ENCODE measurements at places on chromosomes 3 and 15.

- no peak for DNase-seq
Observed at GRCh38 chr15:98802187-98802586, 153.8 kb downstream of the IGF1R start.

GRCh38 chr3:148654433-148654832, 43.3 kb upstream of the AGTR1 start:
- no peak for DNase-seq

DNA sequence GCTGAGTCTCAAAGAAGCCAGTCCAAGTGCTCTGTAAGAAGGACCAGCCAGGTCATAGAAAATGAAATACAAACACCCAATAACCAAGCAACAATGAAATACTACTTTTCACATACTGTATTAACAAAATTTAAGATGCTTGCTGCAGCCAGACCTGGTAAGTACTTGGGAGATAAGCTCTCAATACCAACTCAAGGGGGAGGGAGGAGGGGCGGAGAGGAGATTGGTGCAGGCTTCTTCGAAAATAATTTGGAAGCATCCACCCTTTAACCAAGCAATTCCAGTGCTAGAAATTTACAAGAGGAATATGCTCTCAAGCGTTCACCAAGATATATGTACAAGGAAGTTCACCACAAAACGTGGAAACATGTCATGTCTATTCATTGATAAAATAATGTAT, 7.6 kb upstream of the LRRC2 start:
- DNase-seq = no peak

- DNase-seq = no peak
Observed at GRCh38 chr15:31340047-31340446, 13.4 kb downstream of the KLF13 start.

- DNase-seq = peak; percentile 55
Observed at GRCh38 chr3:151864423-151865101, 8.9 kb upstream of the SUCNR1 start.

DNA sequence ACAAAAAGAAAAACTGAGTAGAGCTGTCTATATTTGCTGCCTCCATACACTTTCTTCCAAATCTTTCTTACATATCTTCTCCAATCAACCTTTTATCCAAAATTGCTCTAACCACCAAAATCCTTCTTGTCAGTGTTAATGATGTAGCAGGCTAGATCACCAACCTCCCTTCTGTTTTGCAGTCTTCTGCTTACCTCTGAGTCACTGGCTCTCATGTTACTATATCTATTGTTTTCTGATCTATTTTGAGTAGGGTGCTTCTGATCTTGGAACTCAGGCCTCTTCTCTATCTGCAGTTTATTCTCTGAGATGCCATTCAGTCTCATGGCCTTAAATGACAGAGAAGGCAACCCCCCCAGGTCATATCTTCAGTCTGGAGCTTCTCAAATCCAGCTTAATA, 26.3 kb upstream of the AADAC start:
- DNase-seq = no peak

- DNase-seq = no peak
Observed at GRCh38 chr3:123638936-123639689, 54.3 kb upstream of the HACD2 start.

DNA sequence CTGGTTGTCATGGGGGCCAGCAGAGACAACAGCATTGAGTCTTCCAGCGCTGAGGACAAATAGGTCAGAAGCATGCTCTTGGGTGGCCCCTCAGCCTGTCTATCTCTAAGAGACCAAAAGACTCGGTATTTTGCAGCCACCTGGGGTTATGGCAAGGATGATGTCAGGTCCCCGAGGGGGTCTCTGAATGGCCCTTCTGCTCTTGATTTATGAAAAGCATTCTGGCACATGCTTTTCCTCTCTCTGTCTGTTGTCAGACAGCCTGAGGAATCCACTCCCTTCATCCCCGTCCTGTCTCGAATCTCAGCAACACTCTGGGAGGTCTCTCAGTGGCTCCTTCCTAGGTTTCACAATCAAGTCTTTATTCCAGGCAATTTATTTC, 156.6 kb upstream of the RGMA start:
- no peak for DNase-seq

DNA sequence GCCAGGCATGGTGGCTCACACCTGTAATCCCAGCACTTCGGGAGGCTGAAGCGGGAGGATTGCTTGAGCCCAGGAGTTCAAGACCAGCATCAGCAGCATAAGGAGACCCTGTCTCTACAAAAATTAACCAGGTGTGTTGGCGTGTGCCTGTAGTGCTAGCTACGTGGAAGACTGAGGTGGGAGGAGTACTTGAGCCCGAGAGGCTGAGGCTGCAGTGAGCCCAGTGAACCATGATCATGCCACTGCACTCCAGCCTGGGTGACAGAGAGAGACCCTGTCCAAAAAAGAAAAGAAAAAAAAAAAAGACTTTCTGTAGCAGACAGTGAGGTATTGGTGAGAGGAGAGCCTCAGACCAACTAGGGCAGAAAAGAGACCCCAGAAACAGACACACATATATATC, 263.8 kb downstream of the XXYLT1 start:
- DNase-seq = no peak

DNA sequence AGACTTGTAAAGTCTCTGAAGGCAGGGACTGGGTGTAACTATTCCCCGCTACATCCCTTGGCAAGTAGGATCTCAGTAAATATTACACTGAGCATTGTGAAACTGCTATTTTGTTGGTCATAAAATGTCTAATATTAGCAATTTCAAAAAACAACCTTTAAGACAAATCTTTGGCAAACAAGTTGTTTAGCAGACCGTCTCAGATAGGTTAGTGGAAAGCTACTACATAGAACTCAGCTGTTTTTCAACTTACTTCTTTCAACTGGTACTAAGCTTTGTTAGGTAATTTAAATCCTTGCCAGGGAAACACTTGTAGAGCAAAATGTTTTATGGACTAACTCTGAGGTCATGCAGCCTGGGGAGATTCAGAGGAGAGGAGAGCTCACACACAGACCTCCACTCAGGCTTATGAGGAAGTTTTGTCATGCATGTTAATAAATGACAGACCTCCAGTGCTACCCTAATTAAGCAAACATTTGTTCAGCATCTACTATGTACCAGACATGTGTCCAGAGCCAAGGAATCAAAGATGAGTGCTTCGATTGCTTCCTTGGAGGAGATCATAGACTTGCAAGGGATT, 61.6 kb upstream of the STAC start:
- DNase-seq = no peak

GRCh38 chr3:106824856-106825255, 552.4 kb upstream of the CCDC54 start:
- peak; percentile 10 for DNase-seq

- DNase-seq = no peak
Observed at GRCh38 chr3:140432229-140432669, 245.6 kb upstream of the TRIM42 start.

DNA sequence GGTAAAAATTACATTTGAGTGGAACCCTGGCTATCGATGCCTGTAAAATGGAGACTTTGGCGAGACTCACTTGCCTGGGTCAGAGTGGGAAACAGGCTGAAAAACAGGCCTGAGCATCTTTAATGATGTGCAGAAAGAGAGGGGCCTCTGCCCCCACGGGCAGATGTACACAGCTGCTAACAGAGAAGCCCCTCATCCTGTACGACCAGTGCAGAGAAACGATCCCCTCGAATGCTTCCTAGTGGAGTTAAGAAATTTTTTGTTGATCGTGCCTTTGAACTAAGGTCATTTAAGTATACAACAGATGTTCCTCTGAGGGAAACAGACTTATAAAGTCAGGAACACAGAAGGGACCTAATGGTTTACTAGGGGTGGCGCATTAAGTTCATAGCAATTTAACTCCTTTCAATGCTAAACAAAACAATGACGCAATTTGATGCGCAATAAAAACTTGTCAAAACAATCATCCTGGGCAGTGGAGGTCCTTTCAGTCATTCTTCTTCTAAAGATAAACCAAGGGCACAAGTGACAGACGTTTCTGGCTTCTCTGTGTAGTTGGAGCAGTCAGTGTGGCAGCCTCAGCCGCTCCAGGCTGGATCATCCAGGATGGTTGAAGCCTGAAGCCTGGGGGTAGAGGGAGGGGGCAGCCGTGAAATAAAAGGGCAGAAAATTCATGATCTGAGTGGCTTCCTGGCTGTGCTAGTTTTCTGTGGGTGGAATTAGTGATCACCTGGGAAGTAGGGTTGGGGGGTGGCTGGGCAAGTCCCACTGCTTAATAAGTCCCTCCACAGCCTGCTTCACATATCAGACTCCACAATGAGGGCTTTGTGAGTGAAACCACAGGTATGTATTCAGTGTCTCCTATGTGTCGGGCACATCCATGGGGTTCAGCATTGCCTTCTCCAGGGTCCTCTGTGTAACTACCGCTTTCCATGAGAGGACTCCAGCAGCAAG, 50.8 kb upstream of the MRPS22 start:
- DNase-seq = no peak

DNA sequence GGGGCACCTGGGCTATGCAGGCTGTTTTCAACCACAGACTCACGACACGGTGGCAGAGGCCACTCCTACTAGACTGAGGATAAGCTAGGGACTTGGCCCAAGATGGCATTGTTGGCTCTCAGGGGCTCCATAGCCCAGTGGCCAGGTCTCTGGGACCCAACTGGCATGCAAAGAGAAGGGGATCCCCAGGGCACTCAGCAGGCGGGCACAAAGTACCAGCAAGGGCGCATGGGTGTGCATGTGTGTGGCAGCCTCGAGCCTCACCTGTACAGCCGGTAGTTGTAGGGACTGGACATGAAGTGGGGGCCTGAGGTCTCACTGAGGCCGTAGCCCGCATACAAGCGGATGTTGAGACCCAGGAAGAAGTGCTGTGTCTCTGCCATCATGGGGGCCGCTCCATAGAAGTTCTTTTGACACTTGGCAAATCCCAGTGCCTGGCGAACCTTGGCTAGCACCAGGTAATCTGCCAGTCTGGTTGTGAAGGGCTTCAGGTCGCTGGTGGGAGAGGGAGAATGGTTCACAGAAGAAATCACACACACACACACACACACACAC, 30.2 kb downstream of the IDH3A start:
- DNase-seq = no peak

- DNase-seq = peak; percentile 20
Observed at GRCh38 chr3:45987368-45988291, 8.0 kb downstream of the FYCO1 start.

GRCh38 chr15:60869851-60870250, 359.3 kb downstream of the RORA start:
- DNase-seq = no peak

DNA sequence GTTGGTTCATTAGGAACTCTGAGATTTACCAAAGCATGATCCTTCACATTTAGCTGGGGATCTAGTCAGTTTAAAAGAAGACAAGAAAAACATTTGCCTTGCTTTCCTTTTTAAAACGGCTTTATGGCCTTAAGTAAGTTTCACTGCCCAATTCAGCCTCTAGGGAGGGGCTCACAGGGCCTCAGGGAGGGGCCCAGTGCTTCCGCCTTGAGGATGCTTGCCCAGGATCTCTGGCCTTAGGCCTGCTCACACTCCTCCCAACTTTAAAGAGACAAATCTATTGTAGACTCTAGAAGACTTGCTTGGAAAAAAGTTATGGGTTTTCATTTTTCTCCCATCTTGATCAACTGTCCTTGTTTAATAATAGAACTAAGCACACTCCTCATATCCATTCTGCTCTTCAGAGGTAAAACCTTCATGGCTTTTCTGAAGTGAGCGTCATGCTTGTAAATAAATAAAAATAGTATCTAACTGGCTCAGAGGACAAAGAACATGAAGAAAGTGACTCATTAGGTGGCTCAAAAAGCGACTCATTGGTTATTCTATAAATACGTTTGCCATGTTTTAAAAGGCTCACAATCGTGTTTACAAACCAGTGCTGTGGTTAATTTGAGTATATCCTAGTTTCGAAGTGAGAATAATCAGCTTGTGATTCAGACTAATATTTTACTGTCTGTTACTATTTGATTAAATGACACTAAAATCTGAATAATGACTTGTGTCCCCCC, 13.7 kb downstream of the PDHB start:
- no peak for DNase-seq

- no peak for DNase-seq
Observed at GRCh38 chr3:137988982-137989381, 21.0 kb upstream of the CLDN18 start.

DNA sequence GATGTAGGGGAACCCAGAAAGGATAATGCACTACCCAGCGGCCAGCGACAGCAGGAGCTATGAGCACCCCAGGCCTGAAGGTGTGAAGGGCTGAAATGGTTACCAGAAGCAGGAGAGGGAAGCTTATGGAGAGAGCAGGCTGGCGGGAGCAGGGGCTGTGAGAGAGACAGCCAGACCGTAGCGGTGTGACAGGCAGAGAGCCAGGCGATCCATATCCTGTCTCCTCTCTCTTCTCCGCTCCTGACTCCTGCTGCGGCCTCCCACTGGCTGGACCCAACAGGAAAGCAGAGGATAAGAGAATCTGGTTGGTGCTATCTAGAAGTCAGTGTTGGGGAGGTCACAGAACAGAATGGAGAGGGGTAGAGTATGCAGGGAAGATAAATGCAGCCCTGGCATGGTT, 49.9 kb downstream of the BTD start:
- DNase-seq = no peak

- DNase-seq = peak; percentile 93
Observed at GRCh38 chr3:151903501-151903991, 30.1 kb downstream of the SUCNR1 start.

GRCh38 chr3:134839990-134840389, 44.9 kb downstream of the EPHB1 start:
- peak; percentile 16 for DNase-seq

GRCh38 chr15:65130941-65131340, 2.7 kb downstream of the PDCD7 start:
- peak; percentile 12 for DNase-seq

DNA sequence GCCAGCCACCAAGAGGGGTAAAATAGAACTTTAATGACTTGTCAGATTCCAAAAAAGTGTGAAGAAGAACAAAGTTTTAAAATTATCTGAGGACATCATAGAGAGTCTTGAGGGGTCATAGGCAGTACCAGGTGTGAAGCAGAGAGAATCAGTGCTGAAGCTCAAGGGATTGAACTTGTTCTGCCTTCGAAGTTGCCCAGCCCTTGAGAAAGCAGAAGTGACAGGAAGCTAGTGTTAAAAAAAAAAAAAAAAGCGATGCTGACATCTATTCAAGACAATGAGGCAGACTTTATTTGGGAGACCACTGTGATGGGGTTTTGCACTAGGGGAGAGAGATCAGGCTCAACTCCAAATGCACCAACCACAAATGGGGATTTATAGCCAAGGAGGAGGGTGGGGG, 21.8 kb downstream of the FBXO22 start:
- DNase-seq = no peak

DNA sequence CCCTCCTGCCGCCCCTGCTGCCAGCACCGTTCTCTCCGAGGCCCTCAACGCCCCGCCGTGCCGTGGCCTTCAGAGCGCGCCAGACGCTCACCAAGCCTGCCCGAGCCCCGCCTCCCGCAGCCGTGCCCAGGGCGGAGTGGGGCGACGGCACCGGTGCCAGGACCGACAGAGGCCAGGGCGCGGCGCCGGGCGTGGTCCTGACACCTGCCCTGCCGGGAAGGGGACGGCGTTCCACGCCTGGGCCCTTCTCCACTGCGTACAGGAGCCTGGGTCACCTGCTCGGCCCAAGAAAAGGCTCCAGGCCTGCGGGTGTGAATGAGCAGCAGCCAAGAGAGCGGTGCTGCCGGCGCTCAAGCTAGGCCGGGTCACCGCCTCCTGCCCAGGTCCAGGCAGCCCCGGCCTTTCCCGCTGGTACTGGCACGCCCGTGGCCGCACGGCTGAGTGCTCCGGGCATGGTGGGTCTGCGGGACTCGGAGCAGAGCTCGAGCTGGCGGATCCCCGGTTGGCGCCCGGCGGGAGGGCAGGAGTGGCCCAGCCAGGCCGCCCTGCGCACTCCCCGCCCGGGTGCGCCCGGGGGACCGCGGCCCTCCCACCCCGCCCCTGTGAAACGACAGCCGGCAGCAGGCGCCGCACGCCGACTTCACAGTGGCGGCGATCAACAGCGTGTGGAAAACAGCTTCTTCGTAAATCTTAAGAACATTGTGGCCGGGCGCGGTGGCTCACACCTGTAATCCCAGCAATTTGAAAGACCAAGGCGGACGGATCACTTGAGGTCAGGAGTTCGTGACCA, 4.2 kb downstream of the OCA2 start:
- no peak for DNase-seq
